ENCODE measurements at places on chromosomes 4 and X.

- no peak for DNase-seq
- peak overlapping the region; percentile 11 for H3K27ac ChIP-seq
- H3K4me1 ChIP-seq, result peaks cover 11% of the 10 kb centered on the region
- H3K4me3 ChIP-seq, result no peak overlapping the region
Measured at GRCh38 chr4:185710487-185710995, 101.5 kb downstream of the SORBS2 start.

DNA sequence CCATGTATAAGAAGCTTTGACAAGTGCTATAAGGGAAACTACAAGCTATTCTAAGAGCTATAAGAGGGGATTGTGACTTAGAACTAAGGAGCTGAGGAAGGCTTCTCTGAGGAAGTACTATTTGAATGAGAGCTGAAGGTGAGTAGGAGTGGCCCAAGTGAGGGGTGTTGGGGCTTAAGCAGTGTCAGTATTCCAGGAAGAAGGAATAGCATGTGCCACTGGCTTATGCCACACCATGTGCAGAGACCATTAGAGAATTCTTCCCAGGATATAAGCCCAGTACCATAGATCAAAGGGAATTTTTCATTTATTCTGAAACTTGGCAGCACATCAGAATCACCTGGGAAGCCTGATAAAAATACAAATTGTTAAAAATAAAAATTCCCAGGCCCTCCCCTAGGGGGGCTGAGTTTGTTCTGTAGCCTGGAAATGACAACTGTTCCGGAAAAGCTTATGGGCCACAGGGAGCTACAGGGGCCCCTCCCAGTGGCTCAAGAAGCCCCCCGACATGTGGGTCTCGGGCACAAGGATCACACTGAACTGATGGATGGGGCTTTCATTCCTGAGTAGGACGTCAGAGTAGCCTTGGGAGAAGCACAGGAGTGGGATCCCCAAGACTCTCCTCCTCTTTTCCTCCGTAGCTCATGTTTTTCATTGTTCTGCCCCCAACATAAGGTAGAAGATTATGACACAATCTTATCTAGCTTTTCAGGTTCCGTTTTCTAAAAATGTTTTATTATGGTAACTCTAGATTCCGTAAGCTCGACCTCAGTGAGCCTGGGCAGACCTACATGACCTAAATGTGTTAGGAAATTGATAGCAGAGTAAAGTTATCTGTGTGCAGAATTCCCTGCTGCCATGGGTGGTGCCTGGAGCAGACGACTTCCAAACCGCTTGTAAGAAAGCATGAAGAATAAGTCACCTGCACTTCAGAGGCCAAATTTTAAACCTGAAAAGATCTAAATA, 119.3 kb downstream of the AFF1 start:
- peaks cover 16% of the 10 kb centered on the region for H3K36me3 ChIP-seq
- no peak for DNase-seq
- H3K27ac ChIP-seq, result peak overlapping the region; percentile 75
- H3K4me3 ChIP-seq, result no peak overlapping the region
- peaks cover 65% of the 10 kb centered on the region for H3K4me1 ChIP-seq
- H3K27me3 ChIP-seq, result no peaks in the 10 kb centered on the region

DNA sequence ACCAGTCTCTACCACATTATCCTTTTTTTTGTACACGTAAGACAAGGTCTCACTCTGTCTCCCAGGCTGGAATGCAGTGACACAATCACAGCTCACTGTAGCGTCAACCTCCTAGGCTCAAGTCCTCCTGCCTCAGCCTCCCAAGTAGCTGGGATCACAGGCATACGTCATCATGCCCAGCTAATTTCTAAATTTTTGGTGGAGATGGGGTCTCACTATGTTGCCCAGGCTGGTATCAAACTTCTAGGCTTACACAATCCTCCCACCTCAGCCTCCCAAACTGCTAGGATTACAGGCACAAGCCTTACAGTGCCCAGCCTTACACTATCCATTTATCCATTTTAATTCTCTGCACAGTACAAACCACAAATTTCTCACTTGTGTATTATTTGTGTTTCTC, 58.0 kb downstream of the CLOCK start:
- peaks cover 4% of the 10 kb centered on the region for H3K4me1 ChIP-seq
- DNase-seq, result no peak
- H3K4me3 ChIP-seq, result no peak overlapping the region
- H3K36me3 ChIP-seq, result peaks cover 7% of the 10 kb centered on the region

GRCh38 chr4:148214529-148215166, 227.6 kb downstream of the NR3C2 start:
- no peak for DNase-seq
- no peaks in the 10 kb centered on the region for H3K27me3 ChIP-seq
- no peak overlapping the region for H3K4me3 ChIP-seq
- no peak overlapping the region for H3K27ac ChIP-seq
- H3K4me1 ChIP-seq, result peaks cover 4% of the 10 kb centered on the region
- H3K36me3 ChIP-seq, result no peaks in the 10 kb centered on the region

DNA sequence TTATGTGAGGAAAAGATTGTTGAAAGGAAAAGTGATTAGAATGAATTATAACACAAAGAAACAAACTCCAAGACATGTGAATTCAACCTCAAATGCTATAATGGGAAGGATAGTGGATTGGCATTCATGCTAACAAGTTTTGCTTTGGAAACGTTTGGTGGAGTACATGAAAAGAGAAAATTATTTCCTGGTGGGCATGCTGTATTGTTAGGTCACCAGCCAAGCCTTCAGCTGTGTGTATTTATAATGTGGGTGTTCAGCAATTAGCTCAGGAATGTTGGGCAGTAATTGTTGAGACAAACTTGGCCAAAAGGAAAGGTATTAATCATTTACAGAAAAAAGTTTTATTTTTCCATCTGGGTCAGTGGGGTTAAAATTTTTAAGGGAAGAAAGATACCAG, 198.9 kb upstream of the ARSJ start:
- H3K27ac ChIP-seq, result no peak overlapping the region
- no peaks in the 10 kb centered on the region for H3K4me1 ChIP-seq
- H3K36me3 ChIP-seq, result peaks cover 27% of the 10 kb centered on the region
- H3K4me3 ChIP-seq, result no peak overlapping the region
- DNase-seq, result no peak
- no peaks in the 10 kb centered on the region for H3K27me3 ChIP-seq

- no peaks in the 10 kb centered on the region for H3K27me3 ChIP-seq
- DNase-seq, result no peak
- H3K4me1 ChIP-seq, result no peaks in the 10 kb centered on the region
- no peak overlapping the region for H3K4me3 ChIP-seq
Measured at GRCh38 chrX:119410027-119410819, 11.1 kb downstream of the SLC25A43 start.

Measured in WTC11 (cell line).